Fibroblast of skin of scalp (primary cell): ENCODE measurements at places on chromosomes 4 and X.

GRCh38 chr4:118823471-118823870 lies 12.5 kb downstream of the SEC24D start:
- no peak for DNase-seq

DNA sequence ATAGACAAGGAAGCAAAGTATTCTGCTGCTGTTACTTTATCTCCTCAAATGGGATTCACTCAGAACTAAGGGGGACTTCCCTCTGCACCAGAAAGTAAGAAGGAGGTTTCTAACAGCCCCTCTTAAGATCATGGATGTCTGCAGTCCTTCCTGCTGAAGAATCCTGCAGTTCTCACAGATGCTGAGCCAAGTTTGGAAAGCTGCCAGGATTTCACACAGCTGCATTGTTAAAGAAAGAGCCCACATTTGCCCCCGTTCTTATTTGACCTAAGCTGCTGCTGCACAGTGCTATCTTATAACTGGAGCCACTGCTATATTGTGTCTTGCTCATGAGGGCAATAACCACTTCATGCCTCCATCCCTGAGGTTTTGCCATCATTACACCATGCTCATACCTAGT lies 81.1 kb downstream of the FAAH2 start:
- no peak for DNase-seq

- peak; percentile 66 for DNase-seq
Measured at GRCh38 chrX:22634751-22635150, 362.0 kb downstream of the CBLL2 start.

DNA sequence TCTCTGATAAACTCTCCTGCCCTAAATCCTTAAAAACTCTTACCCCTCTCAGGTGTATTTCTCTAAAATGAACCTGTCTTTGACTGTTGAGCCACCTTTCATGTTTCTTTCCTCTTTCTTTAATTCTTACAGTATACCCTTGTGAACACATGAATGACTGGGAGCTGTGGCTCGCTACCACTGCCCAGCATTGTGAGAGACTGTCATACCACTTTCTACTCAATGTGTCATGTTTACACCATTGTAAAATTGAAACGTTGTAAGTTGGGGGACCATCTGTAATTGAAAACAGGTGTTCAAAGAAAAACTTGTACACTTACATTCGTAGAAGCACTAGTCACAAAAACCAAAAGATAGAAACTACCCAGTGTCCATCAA lies 66.9 kb downstream of the ZNF182 start:
- DNase-seq = no peak

- no peak for DNase-seq
Measured at GRCh38 chrX:132576939-132577338, 88.1 kb upstream of the MBNL3 start.

DNA sequence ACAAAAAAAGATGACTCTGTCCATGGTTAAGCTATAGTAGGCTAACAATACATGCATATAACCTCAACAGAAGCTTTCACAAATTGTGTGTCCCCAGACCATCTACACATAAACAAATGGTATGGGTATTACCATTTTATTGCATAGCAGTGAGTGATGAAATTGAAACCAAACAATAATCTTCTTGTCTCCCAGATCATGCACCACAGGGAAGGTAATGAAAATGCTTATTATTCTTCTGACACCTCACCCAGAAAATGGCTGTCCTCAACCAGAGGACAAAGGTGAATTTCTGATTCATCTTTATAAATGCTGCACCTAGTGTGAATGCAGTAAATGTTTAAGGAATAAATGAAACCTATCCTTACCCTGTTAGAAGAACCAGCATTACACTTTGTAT lies 8.0 kb downstream of the PRSS12 start:
- DNase-seq = no peak

DNA sequence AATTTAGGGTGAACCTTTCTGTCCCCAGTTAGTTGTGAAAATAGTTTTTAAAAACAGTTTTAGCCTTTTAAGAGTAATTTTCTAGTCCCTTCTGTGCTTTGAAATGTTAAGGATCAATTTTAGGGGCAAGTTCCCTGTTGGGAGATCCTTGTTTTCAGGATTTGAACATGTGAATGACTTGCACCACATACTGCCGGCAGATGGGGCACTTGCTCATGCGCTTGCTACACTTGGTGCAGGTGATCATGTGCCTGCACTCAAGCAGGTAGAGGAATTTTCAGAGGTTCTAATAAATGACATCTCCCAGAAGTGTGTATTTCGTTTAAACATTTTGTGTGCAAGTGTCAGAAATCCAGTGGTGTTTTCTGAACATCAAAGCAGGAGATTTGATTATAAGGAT lies 195.9 kb downstream of the CHM start:
- DNase-seq = no peak

- DNase-seq = peak; percentile 55
Measured at GRCh38 chr4:5374592-5374991, 323.3 kb downstream of the STK32B start.

DNA sequence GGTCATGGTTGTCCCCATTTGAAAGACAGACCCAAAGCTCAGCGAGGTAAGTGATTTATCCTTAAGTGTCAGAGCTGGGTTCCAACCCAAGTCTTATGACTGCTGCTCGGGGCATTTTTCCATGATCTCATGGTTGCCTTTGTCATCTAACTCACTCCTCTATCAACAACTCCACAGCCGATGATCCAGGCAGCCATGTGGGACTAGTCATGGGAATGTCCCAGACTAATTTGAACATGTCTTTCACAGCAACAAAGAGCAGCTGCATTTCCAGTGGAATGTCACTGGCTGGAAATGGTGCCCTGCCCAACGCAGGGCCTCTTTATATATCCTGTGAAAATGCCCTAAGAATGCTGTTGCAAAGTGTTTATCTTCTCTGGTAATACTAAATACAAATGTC lies 284.8 kb upstream of the PPARGC1A start:
- peak; percentile 11 for DNase-seq

DNA sequence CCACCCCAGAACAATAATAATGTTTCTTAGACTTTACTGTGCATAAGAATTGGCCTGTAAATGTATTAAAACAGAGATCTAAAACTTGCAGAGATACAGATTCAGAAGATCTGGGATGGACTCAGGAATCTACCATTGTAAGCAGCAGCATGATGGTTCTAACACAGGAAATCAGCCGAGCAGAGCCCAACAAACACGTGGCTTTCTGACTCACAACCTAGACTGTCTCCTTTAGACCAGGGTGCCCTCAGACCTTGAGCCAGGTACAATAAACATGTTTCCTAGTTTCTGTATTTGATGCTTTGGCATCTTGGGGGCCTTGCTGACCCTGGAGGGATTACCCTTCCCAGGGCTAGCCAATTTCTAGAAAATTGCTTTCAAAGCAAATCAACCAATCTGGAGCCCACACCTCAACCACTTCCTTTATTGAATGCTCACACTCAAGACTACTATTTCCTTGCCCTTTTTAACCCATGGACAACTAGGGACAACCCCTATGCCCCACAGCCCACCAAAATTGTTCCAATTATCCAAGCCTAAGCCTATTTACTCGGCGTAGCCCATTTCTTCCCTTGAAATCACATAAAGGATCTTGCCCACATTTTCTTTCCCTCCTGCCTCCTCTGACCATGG lies 80.5 kb downstream of the TBC1D9 start:
- no peak for DNase-seq

GRCh38 chrX:146241902-146242301 lies 424.3 kb downstream of the SLITRK2 start:
- DNase-seq = no peak

- no peak for DNase-seq
Measured at GRCh38 chr4:77155631-77156452, 1.2 kb upstream of the CCNG2 start.

DNA sequence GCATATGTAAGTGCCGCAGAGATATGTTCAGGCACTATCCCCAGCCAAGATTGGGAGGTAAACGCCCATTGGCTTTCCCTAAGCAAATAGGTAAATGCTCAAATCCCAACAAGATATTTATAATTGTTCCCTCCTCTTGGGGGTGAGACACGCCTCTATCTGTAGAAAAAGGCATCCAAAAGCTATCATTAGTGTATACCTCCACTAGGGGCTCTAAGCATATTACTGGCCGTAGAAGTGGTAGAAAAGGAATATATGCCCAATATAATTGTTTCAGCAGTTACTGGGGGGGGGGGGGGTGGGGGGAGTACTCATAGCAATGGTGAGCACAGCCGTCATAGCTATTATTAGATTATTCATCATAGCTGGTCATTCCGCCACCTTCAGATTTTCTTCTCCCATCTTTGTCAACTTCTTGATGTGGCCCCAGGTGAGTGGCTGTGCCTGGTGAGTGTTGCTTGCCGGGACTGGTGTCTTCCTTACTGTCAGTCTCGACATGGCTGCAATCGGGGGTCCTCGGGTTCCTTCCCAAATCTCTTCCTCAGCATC lies 53.3 kb upstream of the WDR1 start:
- no peak for DNase-seq

GRCh38 chrX:28910487-28910886 lies 323.2 kb downstream of the IL1RAPL1 start:
- DNase-seq = peak; percentile 33

DNA sequence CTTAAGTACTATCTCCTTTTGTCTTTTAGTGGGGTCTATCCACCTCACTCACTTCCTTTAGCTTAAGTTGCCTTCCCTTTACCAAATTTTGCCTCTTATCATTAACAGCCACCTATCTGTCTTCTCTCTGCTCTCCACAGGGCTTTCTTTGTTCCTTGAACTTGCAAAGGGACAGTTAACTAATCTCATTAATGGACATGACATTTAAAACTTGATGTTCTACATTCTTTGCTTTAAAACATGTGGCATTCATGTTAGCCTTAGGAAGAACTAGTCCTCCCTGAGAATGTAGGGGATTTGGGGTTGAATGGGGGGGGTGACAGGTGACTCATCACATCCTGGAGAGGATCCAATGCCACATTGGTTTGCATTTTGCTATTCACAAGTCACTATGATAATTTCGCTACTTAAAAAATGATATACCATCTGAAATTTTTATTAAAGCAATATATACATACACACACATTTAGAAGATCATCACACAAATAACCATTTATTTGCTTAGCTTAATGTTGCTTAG lies 41.0 kb upstream of the DMD start:
- no peak for DNase-seq

GRCh38 chrX:19040373-19040772 lies 56.5 kb upstream of the PHKA2 start:
- DNase-seq = no peak

DNA sequence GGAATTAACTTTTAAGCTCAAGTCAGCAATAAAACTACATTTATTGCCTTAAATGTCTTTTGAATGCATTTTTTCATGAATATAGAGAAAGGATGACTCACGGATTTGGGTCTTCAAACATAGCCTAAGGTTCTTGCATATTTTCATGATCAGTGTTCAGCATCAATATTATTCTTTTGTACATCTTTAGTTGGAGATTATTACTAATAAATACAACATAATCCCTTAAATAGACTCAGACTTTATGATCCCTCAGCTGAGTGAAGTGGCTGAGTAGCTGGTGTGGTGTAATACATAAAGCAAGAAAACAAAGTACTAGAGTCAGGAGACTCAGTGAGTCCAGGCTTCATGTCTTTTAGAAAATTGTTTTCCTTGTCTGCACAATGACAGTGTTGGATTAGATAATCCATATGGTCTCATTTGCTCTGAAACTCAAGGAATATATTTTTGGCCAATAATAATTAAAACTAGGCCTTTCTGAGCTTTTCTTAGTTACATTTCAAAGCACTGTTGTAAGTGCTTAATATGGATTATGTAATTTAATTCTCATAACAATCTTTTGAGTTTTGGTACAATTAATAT lies 78.3 kb upstream of the UNC5C start:
- peak; percentile 22 for DNase-seq

DNA sequence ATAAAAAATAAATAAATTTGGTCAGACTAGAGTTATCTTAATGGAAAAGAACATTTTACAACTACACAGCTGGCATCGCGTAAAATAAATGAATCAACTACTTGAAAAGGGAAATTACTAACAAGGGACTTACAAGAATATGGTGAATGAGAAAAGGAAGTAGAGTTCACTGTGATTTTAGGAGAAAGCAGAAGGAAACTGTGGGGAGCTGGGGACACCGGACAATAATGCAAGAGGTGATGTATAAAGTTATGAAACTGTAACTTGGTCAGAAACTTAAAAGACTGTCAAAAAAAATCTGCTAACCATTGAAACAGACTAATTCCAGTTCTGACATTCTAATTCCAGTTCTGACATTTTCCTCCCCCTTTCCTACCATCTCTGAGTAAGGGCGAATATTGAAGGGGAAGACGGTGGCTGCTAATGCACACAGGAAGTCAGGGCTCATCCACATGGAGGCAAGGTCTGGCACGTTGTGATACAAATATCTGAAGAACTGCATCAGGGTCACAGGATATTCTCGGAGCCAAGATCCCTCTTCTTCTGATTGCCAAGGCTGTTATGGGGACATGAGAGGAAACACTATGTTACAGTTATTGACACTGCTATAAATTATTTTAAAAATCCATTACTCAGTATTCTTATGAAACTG lies 170.5 kb downstream of the CDS1 start:
- DNase-seq = no peak

GRCh38 chr4:16483540-16483939 lies 257.3 kb upstream of the TAPT1 start:
- no peak for DNase-seq

DNA sequence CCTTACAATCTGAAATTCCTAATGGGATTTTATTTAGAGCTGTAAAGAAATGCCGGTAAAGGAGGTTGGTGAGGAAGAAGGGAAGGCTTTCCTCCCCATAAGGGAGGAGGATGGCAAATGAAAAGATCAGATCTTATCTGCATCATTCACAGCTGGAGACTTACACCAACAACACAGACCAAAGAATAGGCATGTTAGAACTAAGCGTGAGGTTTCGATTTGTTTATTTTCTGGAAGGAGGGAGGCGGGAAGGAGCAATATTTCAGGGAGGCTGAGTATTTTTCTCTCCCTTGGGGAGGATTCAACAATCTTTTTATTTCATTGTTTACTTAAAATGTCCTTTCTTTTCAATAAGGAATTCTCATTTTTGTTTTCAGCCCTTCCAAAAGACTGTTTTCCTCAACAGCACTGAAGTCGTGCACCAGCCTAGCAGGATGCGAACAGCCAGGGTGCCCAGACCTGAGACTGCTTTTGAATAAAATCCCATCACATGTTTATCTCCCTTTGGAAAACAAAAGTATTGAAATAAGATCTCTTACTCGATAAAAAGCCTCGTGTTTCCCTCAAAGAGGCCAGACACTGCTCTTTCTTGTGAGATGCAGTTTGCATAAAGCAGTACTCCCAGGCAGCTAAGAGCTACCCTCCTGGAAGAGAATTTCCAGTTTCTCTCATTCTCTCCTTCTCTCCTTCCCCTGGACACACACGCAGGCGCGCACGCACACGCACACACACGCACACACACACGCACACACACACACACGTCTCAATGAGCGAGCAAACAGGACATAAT lies 236.1 kb downstream of the MGST2 start:
- DNase-seq = peak; percentile 45

DNA sequence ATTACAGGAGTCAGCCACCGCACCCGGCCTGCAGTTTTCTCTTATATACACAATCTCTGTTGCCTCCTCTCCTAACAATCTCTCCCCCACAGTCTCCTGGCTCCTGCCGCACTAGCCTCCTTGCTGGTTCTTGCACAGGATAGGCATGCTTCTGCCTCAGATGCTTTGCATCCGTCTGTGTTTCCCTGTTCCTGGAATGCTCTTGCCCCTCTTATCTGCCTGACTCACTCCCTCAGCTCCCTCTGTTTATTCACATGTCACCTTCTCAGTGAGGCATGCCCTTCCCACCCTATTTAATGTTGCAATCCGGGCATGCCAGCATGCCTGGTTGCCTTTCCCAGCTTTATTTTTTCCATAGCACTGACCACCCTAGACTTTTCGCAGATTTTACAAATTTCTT lies 161.9 kb downstream of the PHF8 start:
- DNase-seq = peak; percentile 6

- DNase-seq = no peak
Measured at GRCh38 chrX:68919707-68920106, 90.9 kb downstream of the EFNB1 start.

- DNase-seq = peak; percentile 46
Measured at GRCh38 chr4:79042079-79042674, 102.9 kb upstream of the PAQR3 start.
